Hypothalamus (tissue), 51 donors: ENCODE measurements at places on chromosomes 4 and X.

- no peak for DNase-seq
These were observed 20.9 kb downstream of the CYBB start for GRCh38 chrX:37800717-37801116.

- DNase-seq: no peak
These were observed 2.4 kb upstream of the PCDH10 start for GRCh38 chr4:133146574-133147241.

GRCh38 chrX:2474963-2475726 is 25.6 kb downstream of the DHRSX start:
- DNase-seq: no peak

DNA sequence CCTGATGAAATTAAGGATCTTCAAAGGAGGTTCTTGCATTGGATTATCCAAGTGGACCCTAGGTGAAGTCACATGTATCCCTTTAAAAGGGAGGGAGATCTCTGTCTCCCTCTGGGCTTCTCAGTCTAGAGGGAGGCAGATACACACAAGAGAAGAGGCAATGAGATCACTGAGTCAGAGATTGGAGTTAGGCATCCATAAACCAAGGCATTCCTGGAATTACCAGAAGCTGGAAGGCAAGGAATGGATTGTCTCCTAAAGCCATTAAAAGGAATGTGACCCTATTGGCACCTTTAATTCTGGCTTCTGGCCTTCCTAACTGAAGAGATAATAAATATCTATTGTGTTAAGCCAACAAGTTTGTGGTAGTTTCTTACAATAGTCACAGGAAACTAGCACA is 383.2 kb downstream of the PACRGL start:
- DNase-seq: no peak

GRCh38 chrX:19954335-19955096 is 36.3 kb downstream of the BCLAF3 start:
- DNase-seq: no peak

- DNase-seq: no peak
These were observed 34.6 kb downstream of the PRPS2 start for GRCh38 chrX:12825801-12826200.

DNA sequence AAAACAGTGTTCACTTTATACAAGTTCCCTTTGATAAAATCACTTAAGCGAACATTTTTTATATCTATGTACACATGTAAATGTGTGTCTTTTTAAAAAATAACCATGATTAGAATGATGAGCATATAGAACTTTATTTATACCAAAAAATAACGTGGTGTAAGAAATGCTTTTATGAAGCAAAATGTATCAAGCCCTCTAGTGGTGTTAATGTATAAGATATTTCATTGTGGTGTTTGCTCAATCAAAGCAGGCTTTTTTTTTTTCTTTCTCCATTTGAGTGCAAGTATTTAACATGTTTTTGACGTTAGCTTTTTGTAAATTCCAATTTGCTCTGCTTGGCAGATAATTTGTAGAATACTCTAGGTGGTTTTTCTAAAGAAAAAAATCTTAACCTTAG is 2092.4 kb upstream of the TENM3 start:
- no peak for DNase-seq

GRCh38 chr4:165325732-165326512 is 1.5 kb upstream of the MSMO1 start:
- DNase-seq: no peak

- no peak for DNase-seq
These were observed 9.1 kb downstream of the WFS1 start for GRCh38 chr4:6278801-6279197.

- no peak for DNase-seq
These were observed 111.9 kb upstream of the GALNT7 start for GRCh38 chr4:173056710-173057109.

- no peak for DNase-seq
These were observed 265.4 kb upstream of the MAGEB18 start for GRCh38 chrX:25872786-25873185.

GRCh38 chrX:69142788-69143469 is 22.3 kb downstream of the PJA1 start:
- no peak for DNase-seq

DNA sequence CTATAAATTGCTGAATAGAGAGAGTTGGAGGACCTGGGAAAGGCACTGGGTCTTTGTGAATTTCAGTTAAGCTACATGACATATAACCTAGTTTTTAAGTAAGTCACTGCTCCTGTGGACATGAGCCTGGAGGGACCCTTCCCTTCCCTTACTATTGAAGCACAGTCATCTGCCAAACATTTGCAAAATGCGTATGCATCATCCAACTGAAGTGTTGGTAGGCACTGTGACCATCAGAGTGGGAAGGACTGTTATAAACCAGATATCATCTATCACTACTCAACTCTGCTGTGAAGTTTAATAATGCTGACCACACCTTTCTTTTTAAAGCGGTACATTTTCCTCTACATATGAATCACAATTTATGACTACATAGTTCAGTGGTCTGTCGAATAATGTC is 5.2 kb downstream of the GABRA3 start:
- no peak for DNase-seq

- DNase-seq: no peak
These were observed 611.8 kb downstream of the SPOCK3 start for GRCh38 chr4:166622425-166622977.

DNA sequence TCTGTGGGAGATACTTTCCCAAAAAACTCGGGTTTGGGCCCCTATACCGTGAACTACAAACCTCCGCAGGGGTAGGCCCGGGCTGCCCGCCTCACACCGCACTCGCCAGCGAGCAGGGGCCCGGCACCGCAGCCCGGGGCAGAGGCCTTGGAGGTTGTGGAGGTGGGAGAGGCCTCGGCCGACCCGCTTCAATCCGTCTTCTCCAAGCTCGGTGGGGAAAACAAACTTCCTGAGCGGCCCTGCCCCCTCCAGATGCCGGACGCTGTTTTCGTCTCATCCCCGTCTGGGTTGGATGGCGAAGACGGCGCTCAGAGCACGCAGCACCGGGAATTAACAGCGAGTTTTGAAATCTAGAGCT is 442 bp upstream of the MCUB start:
- no peak for DNase-seq

GRCh38 chrX:63657821-63658220 is 127.2 kb downstream of the ARHGEF9 start:
- no peak for DNase-seq

- no peak for DNase-seq
These were observed 665 bp downstream of the TRPC5OS start for GRCh38 chrX:111876646-111877045.

GRCh38 chr4:142547974-142548373 is 298.1 kb downstream of the INPP4B start:
- DNase-seq: no peak

GRCh38 chrX:70079870-70080269 is 17.6 kb downstream of the OTUD6A start:
- DNase-seq: no peak

- no peak for DNase-seq
These were observed 1.5 kb downstream of the STARD8 start for GRCh38 chrX:68648960-68649359.

DNA sequence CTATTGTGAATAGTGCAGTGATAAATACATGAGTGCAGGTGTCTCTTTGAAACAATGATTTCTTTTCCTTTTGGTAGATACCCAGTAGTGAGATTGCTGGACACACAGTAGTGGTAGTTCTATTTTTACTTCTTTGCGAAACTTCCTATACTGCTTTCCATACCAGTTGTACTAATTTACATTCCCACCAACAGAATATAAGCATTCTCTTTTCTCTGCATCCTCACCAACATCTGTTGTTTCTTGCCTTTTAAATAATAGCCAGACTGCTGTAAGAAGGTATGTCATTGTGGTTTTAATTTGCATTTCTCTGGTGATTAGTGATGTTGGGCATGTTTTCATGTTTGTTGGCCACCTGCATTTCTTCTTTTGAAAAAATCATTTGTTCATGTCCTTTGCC is 105.9 kb downstream of the COL4A6 start:
- no peak for DNase-seq

GRCh38 chr4:158998624-158999023 is 104.3 kb upstream of the RAPGEF2 start:
- DNase-seq: no peak
